Activated CD4-positive, alpha-beta T cell treated with anti-CD3 and anti-CD28 coated beads, Interleukin-2, amount 50 U/mL, for 16 hours (primary cell): ENCODE measurements at places on chromosomes 3 and 15.
A peak's percentile ranks its signal among the peaks of the same experiment; 100 is the strongest.

DNA sequence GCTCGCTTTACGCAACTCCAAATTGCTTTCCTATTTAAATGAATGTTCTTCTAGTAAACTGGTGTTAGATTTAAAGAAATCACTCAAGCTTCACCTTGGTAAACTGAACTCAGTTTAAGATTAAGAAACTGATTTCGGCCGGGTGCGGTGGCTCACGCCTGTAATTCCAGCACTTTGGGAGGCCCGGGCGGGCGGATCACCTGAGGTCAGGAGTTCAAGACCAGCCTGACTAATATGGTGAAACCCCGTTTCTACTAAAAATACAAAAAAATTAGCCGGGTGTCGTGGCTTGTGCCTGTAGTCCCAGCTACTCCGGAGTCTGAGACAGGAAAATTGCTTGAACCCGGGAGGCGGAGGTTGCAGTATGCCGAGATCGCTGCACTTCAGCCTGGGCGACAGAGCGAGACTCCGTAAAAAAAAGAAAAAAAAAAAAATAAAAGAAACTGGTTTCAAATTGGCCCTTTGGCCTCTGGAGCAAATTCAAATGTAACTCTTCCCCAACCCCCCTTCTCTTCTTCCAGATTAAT lies 1.7 kb downstream of the SKIL start:
- DNase-seq = no peak

GRCh38 chr15:77027111-77027696 lies 32.3 kb downstream of the PSTPIP1 start:
- DNase-seq = no peak

- no peak for DNase-seq
Observed at GRCh38 chr15:47870300-47870955, 153.1 kb downstream of the SEMA6D start.

DNA sequence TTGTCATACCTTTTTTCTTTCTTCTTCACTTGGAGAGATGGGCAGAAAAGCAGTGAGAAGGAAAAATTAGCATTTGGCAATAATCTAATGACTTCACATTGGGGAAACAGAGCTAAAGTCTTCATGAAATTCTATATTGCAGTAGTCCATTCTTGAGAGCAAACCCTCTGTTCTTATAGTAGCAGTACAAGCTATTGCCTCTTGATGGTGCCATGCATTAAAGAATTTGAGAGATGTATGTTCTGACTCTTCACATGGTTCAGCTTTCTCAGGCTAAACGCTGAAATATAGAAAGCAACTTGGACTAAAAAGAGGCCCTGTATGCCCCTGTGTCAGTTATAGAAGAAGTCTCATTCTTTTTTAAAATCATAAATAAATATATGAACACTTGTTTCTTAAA lies 36.0 kb downstream of the PHLDB2 start:
- DNase-seq = peak; percentile 20

- no peak for DNase-seq
Observed at GRCh38 chr3:40363674-40364073, 23.3 kb upstream of the ENTPD3 start.

GRCh38 chr3:45178183-45179023 lies 32.2 kb upstream of the CDCP1 start:
- no peak for DNase-seq

DNA sequence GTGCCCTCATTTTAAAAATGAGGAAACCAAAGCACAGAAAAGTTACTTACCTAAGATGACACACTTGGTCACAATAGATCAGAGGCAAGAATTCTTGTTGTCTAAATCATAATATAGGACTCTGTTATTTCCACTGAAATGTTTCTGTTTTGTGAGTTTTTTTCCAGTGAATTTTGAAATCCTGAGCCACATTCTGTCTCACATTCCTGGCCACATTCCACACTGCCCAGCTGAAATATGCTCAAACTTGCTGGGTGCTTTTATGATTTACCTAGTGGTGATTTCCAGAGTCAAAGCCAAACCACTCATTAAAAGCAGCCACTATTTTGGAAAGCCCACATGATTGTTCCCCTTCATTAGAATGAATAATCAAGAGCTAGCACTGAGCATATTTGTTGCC lies 82.3 kb upstream of the NPHP3 start:
- no peak for DNase-seq

- DNase-seq = peak; percentile 23
Observed at GRCh38 chr3:171347301-171348039, 112.7 kb downstream of the TNIK start.

GRCh38 chr15:34366271-34367065 lies 528 bp downstream of the LPCAT4 start:
- peak; percentile 69 for DNase-seq

DNA sequence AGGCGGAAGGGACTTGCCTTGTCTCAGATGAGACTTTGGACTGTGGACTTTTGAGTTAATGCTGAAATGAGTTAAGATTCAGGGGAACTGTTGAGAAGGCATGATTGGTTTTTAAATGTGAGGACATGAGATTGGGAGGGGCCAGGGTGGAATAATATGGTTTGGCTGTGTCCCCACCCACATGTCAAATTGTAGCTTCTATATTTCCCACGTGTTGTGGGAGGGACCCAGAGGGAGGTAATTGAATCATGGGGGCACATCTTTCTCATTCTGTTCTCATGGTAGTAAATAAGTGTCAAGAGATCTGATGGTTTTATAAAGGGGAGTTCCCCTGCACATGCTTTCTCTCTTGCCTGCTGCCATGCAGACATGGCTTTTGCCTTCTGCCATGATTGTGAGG lies 89.2 kb downstream of the CGGBP1 start:
- DNase-seq = no peak
